ENCODE measurements at places on chromosomes 13 and 19.

DNA sequence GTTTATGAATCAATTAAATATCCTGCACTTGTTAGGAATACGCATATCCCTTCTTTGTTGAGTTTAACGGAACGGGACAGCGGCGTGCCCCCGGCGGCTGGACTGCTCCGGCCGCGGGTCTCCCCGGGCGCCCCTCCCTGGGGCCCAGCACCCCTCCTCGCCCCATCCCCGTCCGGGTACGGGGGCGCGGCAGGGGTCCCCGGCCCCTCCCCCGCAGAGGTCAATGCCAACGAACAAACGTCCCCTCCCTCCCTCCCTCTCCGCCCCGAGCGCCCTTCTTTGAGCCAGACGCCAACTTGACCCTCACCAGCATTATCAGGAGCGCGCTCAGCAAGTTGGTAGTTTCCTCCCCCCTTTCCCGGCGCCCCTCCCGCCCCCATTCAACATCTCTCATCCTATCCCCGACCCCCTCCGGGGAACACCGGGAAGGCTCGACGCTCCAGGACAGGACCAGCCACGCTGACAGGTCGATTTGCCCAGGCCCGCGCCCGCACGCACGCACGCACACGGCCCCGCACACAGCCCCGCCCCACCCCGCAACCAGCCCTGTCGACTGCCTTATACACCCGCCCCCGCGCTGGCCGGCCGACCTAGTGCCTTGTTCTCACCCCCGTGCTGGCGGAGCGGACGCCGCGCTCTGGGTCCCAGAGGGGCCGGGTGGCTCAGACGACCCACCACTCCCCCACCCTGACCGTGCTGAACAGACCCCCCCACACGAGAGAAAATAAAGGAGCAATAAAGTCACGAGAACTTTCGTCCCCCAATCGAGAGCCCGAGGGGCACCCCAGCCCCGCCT, 5.0 kb downstream of the LYL1 start:
- DNase-seq: no peak

DNA sequence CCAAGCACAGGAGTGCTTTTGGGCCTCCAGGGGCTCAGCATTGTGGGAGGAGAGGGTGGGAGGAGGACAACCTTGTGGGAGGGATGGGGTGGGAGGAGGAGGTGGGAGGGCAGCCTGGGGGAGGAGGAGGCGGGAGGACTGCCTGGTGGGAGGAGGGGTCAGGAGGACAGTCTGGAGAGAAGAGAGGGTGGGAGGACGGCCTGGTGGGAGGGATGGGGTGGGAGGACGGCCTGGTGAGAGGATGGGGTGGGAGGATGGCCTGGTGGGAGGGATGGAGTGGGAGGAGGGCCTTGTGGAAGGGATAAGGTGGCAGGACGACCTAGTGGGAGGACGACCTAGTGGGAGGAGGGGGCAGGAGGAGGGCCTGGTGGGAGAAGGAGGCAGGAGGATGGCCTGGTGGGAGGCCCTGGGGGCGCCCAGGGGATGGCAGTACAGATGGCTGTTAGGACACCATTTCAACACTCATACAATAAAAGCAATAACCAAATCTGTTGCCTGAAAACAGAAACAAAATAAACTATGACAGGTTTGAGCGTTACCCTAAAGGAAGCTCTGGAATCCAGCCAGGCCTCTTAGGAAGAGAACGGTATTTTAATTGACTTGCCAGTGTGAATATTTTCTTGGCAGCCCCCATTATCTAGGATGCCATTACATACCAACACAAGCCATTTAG, 63.7 kb downstream of the CRYL1 start:
- no peak for DNase-seq

DNA sequence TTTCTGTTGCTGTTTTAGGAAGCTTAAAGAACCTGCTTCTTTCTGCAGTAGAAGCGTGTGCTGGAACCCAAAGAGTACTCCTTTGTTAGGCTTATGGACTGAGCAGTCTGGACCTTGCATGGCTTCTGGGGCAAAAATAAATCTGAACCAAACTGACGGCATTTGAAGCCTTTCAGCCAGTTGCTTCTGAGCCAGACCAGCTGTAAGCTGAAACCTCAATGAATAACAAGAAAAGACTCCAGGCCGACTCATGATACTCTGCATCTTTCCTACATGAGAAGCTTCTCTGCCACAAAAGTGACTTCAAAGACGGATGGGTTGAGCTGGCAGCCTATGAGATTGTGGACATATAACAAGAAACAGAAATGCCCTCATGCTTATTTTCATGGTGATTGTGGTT, 103.1 kb downstream of the TNFRSF19 start:
- no peak for DNase-seq

GRCh38 chr19:4124638-4125037, 716 bp upstream of the MAP2K2 start:
- DNase-seq: no peak

Data from NCI-H2227 treated with DMSO at 0.1 percent for 48 hours (cell line).